ENCODE measurements at places on chromosomes 16 and 17.

DNA sequence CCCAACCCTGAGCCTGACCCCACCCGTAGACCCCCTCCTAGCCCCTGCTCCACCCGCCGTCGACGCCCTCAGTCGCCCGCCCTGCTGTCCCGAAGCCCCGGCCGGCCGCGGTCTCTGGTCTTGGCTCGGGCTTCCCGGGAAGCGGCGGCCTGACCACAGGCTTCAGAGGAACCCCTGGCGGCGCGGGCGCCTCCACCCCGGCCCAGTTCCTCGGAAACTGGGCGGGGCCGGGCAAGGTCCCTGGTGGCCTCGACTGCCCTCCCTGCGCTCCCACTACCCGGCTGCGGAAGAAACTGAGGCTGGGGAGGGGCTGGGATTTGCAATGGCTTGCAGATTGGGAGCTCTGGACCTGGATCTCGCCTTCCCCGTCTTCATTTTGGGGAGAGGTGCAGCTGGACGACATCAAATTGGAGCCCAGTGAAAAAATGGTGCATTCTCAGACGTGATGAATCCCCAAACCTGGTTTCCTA is 692 bp upstream of the SOCS1 start:
- no peak for DNase-seq

DNA sequence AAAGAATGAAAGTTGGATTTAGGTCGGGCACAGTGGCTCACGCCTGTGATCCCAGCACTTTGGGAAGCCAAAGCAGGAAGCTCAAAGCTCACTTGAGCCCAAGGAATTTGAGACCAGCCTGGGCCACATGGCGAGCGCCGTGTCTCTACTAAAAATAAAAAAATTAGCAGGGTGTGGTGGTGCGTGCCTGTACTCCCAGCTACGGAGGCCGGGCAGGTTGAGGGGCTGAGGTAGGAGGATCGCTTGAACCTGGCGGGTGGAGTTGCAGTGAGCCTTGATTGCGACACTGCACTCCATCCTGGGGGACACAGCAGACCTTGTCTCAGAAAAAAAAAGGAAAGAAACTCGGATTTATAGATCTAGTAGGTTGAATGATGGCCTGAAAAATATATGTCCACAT is 37.4 kb upstream of the RPH3AL start:
- no peak for DNase-seq

- DNase-seq = no peak
Observed at GRCh38 chr17:75965468-75965867, 13.5 kb downstream of the ACOX1 start.

- DNase-seq = no peak
Observed at GRCh38 chr17:50659179-50659578, 24.5 kb downstream of the ABCC3 start.

DNA sequence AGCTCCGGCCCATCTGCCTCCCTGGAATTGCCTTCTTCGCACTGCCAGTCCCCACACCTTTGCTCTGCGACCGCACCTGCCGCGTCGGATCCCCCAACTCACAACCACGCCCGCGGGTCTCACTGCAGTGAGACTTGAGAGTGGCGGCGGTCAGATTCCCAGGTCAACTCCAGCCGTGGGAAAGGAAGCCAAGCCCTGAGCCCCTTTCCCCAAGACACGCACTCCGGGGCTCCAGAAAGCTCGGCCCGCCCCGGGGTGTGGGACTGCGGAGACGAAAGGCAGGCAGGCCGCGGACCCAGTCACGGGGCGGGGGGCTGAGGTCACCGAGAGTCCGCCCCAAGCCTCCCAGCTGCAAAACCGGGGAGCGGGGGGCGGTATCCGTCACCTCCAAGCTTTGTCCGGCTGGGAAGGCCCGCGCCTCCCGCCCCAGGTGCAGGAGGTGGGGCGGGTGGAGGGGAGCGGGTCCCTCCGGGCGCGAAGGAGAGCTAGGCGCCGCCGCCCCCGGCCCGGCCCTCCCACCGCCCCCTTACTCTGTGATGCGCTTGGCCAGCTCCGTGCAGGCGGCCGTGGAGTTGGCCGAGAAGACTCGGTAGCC is 615 bp downstream of the PRPSAP1 start:
- DNase-seq = no peak

DNA sequence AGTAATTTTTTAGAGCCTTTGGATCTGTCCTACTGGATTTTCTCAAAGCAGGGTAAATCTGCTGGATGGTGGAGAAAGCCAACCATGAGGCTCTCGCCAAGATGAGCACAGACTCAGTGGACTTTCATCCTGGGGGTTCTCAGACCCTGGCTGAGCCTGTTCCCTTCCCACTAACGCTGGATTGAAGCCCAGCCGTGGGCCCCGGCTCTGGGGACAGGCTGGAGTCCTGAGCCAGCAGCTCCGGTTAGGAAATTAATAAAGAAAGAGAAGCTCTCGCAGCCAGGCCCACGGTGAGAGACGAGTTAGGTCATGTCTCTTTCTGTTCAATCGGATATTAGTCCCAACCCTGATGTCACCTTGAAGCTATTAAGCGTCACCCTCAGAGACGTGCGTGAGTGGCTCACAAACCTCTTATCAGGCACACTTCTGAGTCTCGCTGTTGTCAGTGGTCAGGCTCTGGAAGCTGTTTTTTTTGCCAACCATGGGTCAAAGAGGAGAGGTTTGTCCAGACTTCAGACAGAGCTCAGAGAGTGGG is 27.1 kb downstream of the MEOX1 start:
- DNase-seq = no peak

DNA sequence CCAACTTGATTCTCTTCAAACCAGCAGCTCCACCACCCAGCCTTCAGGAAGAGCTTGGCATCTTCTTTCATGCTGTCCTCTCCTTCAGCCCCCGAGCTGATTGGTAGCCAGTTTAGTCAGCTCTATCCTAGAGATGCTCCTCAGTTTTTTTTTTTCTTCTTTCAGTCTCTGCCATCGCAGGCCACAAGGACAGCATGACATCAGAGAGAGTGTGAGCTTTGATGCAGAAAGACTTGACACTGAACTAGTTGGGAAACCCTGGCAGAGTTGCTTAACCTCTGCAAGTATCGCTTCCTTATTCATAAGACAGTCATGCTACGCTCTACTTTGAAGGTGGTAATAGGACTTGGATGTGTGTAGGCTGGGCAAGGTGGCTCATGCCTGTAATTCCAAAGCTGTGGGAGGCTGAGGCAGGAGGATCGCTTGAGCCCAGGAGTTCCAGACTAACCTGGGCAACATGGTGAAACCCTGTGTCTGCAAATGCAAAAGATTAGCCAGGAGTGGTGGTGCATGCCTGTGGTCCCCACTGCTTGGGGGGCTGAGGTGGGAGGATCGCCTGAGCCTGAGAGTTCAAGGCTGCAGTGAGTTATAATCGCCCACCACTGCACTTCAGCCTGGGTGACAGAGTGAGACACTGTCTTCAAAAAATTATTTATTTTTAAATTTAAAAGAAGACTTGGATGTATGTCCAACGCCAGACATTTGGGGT is 2.6 kb downstream of the CD300LB start:
- DNase-seq = no peak

- DNase-seq = no peak
Observed at GRCh38 chr17:5501685-5502084, 15.3 kb downstream of the MIS12 start.

DNA sequence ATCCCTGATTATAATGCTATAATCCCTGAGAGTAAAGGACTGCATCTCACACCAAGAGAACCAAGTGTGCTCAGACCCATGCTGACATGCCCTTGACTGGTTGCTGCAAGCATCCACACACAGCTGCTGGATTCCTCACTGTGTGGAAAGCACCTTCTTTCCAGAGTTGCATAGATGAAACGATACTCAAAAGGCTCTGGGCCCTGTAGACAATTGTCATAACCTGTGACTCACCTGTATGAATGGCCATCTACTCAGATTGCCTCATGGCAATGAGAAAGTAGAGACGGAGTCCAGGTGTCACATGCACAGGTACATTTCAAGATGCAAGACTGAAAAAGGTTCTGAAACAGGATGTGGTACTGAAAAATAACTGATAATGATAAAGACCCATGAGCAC is 58.1 kb downstream of the MPHOSPH6 start:
- DNase-seq = no peak

Data from SHP77 (cell line).